ENCODE measurements at places on chromosomes 1 and 21.

DNA sequence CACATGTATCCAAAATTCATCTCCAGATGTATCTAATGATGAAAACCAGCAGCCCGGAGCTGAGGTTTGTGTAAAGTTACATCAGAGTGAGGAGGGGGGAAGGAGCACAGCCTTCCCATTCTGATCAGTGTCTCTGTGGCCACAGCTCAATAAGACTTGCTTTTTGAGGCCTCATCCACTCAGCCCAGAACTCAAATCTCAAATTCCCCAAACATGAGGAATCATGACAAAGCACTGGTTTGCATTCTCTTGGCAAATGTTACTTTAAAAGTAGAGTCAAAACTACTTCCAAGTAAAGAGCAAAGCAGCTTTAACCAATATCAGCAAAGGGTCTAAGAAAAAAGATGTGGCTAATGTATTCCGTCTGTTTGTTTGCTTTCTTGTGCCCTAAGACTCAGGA is 30.9 kb downstream of the CCN1 start:
- no peak for DNase-seq

DNA sequence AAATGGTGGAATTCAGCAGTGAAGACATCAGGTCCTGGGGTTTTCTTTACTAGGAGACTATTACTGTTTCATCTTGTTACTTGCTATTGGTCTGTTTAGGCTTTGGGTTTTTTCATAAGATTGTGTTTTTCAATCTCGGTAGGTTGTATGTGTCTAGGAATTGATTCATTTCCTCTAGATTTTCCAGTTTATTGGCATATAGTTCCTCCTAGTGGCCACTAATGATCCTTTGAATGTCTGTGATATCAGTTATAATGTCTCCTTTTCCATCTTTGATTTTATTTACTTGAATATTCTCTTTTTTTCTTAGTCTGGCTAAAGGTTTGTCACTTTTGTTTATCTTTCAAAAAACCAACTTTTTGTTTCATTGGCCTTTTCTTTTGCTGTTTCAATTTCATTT is 233.0 kb downstream of the RWDD3 start:
- DNase-seq = no peak

DNA sequence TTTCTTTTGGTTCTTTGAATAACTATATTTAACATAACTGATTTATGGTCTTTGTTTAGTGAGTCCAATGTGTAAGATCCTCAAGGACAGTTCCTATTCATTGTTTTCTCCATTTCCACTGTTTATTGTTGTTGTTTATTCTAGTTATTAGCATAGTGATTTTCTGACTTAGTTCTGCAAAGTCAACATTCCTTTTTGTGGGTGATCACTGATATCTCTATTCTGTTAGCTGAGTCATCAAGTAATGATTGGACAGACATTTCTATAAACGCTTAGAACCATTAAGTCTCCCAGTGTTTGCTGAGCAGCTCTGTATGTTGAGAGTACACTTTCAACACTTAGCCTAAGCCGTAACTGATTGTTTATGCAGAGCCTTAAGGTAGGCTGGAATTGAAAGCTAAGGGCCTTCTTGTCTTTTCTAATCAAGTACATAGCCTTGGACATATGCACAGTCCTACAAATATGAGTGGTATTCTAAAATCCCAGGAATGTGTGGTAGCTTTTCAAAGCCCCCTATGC is 87.1 kb downstream of the SLC5A9 start:
- no peak for DNase-seq

DNA sequence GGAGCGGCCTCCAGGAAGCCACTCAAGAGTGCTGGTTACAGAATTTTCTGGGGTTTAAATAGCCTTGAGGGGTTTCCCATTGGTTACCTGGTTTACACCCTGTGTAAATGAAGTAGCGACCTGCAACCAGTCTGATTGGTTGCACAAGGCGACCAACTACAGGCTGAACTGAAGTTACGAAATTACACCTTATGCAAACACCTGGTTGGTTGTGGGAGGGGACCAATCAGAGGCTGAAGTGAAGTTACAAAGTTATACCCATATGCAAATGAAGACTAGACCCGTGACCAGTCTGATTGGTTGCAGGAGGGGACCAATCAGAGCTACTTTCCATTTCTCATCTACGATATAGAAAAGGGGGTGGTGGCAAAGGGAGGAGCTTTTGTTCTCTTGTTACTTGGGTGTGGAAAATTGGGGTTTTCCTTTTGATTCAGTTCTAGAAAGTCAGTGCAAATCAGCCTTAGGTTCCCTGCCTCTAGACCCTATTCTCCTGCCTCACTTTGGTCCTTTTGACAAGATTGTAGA is 22.2 kb upstream of the C1orf174 start:
- DNase-seq = no peak

DNA sequence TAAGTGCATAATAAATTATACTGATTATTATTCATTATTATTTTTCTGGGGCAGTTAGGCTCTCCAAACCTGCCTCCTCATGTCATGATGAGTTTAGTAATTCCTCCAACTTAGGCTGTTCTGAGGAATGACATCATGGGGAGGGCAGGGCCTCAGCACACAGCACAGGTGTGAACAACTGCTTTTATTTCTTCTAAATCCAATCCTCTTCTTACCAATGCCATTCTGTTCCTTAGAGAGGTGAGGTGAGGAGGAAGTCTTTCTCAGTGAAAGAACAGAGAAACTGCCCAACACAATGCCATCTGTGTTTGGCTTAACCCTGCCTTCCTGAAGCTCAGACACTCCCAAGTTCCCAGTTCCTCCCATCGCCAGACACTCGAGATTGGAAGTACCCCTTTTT is 45.4 kb upstream of the WASF2 start:
- DNase-seq = no peak

DNA sequence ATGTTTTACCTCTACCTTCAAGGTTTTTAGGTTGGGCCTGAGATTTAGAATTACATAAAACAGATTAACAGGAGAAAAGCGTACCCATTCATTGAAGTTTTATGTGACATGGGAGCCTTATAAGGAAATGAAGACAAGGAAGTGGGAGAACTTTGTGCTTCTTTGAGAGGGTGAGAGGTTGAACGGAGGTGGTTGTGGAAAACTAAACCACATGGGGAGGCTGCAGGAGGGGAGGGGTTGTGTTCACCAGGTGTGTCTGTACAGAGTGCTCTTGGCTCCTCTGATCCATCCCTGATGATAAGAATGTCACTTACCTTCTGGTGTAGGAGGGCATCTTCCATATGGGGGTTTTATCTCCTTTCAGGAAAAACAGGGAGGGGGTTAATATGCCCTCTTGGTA is 2.7 kb downstream of the SLX9 start:
- no peak for DNase-seq

DNA sequence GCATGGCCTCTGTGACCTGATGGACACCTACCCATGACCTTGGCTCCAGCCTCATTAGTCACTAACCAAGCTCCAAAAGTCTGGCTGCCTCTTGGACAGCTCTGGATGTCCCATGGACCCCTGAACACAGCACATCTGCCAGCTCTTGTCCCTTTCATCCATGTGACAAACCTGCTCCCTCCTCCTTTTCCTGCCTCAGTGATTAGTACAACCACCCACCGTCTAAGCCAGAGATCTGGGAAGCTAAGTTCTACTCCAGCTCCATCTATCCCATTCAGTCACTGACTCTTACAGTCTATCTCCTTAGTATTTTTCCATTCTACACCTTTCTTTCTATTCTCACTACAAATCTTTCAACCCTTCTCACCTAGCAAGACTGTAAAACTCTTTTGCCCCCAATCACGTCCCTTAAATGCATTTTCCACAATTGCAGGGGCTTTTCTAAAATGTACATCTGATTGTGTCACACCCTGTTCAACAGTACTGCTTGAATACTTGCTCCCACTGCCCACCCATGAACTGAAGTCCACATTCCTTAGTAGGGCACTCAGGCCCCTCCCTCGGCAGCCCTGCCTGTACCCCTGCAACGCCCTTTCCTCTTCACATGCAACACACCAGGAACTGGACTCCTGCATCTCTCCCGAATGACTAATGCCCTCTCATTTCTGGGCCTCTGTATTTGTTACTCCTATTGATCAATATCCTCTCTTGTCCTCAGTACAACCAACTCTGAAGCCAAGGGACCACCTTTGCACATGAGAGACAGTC is 7.2 kb downstream of the GPN2 start:
- DNase-seq = no peak

GRCh38 chr1:15758953-15759661 is 512 bp downstream of the FBLIM1 start:
- DNase-seq = no peak

DNA sequence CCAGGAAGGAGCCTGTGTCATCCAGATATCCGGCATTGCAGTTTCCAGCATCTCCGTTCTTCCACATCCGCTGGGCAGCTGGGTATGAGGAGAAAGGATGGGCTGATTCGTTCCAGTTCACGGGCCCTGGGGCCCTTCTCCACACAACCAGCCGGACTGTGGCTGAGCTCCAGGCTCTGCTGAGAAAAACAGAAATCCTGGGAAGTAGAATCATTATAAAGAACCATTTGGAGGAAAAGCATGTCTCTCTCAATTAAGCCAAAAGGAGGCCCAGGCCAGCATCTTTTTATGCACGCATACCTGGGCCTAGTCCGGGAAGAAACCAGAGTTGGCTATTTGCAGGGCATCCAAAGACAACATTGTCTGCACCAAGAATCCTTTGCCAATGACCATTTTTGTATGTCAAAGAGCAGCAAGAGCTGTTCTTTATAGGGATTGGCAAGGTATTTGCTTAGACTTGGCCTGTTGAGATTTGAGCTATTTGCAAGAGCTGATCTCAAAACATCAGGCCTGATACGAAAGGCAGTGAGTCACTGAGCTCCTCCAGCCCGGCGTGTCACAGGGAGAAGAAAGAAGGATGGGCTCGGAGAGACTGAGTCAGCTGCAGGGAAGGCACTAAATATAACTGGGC is 84.9 kb upstream of the ARHGEF16 start:
- DNase-seq = no peak

DNA sequence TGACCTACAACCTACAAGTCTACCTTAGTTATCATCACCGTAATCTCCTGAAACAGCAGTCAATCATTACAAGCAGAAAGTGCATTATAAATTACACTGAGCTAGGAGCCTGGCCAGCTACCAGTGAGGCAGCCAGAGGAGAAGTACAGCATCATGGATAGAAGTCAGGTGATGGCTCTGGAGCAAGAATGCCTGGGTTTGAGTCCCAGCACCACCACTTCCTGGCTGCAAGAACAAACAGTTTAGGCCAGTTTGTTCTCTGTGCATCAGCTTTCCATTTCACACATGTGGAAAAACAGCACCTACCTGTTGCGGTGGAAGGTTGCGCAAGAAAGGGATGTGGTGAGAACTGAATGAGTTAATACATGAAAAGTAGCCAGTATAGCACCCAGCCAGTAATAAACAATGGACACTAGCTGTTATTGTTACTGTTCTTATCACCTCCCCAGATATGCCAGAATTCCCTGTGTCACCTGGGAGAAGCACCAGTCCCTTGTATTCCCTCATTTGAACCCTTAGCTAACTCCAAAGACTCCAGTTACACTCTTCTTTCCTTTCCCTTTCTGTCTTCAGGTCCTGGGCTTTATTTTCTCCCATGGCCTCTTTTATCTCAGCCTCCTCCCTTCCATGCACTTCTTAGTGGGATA is 9.0 kb downstream of the CREG1 start:
- DNase-seq = no peak

DNA sequence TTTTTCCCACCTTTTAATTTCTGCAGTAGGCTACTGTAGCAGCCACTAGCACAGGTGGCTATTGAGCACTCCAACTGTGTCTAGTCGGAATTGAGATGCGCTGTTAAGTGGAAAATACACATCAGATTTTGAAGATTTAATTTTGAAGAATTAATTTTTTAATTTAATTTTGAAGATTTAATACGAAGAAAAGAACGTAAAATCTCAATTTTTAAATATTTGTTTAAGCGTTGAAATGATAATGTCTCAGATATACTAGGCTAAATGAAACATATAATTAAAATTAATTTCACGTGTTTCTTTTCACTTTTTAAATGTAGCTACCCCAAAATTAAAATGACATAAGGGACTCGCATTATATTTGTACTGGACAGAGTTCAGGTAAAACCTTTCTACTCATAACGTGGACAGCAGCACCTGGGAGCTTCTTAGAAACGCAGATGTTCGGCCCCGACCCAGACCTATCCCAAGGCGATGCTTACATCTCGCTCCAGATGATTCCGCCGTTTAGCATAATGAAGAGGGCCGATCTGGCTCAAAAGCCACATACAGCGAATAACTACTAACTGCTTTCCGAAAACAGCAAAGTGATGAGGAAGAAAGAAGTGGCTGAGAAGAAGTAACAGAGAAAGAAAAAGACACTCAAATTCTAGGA is 717 bp downstream of the CRYZL1 start:
- no peak for DNase-seq

- DNase-seq = no peak
These were observed 3.9 kb upstream of the RGS1 start for GRCh38 chr1:192571668-192572067.

- no peak for DNase-seq
These were observed 21.2 kb upstream of the LGALS8 start for GRCh38 chr1:236502579-236502971.

GRCh38 chr1:159509440-159510228 is 26.2 kb downstream of the OR10J5 start:
- no peak for DNase-seq

DNA sequence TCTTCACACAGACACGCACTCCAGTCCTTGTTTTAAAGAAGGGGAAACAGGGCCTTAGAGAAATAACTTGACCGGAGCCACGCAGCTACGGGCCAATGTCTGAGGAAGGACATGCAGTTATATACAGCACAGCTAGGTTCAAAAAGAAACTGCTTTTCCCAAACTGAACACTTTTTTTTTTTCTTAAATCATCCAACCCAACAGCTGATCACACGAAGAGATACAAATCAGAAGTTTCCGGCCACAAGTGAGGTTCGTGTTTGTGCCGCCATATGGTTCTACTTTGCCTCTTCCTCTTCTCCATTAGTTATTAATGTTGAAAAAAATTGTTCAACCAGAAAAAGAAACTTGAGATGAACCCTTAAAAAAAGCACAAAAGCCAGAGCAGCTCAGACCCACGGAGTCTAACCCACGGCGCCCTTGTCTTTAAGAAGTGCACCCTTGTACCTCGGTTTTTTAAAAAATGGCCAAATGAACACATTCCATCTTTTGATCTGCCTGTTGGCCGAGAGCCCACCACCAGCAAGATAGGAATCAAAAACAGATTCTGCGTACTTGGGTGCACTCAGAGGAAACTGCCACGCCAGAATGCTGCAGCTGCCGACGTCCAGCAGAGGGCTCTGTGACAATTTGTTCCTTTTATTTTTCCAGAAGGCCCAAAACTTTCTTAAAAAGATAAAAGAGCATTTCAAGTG is 78.9 kb downstream of the SLC66A1 start:
- DNase-seq = peak; percentile 51
